Activated T-helper 2 cell treated with anti-CD3 and anti-CD28 coated beads, Interferon-gamma antibody, Interleukin-2, Interleukin-4, amounts not matched to agents 10 μg/mL and 5 μg/mL and 100 μg/mL, durations not matched to agents 14 hours and 24 hours and 36 hours (primary cell): ENCODE measurements at places on chromosomes 6 and 20. TPM values are rescaled to one million over a fixed set of nuclear protein-coding genes. Genes with fewer than 3 reads are reported as not detected.

HMGN3 gene
- 66.3 and 68.7 TPM in 2 replicates for total RNA-seq

ADTRP gene
- total RNA-seq, result 0.67 and 1.6 TPM in 2 replicates

HAO1 gene
- total RNA-seq, result not detected in 2 replicates

HRH3 gene
- total RNA-seq, result not detected in 2 replicates

DNA sequence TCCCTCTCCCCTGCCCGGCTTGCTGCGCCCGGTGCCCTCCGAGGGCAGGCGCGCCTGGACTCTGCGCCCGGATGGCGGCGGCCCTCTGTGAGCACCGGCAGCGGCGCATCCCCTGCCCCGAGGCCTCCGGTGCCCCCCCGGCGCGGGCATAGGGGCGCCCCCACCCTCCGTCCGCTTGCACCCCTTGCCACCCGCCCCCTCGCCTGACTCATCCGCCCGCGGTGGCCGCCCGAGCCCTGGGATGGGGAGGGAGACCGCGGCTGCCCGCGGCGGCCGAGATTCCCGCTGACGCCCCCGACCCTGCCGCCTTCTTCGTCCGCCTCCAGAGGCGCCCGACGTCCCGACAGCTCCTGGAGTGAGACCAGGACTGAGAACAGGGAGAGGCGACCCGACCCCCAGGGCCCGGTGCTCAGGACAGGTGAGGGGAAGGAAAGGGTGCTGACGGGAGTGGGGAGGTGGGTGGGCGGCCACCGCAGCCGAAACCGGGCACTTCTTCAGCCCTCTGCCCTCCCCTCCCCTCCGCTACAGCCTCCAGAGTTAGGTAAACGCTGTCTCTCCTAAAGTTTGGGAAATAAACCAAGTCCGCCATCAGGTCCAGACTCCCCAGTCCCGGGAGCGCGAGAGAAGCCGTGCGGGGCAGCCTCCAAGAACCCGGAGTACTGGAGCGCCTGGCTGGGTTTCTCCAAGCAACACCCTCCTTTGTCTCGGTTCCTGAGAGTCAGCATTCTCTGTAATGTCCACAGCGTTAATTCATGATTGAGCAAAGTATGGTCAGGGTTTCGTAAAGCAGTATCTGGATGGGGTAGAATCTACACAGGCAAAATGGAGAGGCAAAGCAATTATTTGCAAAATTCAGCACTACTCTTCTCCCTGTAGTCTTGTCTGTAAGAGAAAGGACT lies 539 bp downstream of the TMEM200A start:
- no peak for DNase-seq

DNA sequence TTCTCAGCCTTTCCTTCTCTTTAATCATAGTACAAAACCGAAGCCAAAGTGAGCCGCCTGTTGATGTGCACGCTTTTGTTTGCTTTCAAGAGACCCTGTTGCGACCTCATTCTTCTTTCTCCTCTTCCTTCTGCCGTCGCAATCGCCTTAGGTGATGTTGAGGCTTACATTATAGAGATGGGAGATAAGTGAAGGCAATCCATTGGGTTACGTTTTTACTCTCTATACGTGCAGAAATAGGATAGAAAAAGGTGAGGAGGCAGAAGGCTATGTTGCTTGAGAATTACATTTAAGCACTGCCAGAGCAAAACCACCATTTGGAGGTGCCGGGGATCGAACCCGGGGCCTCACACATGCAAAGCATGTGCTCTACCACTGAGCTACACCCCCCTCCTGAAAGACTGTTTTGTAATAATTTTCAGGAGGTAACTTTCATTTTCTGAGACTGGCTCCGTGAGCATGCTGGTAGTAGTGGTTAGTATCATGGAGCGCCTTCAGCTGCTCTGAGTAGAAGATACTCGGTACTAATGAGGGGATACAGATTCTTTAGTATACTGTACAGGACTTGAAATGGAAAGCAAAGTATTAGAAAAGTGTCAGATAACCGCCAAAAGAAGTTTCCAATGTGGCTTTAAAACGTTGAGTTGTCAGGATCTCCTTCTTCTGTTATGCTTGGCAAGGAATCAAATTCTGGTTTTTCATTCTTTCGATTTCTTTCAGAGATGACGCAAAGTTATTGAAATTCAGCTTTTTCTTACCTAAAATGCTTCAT lies 165.6 kb downstream of the TRIM27 start:
- DNase-seq, result no peak

GRCh38 chr6:133764008-133764753 lies 124.7 kb upstream of the TCF21 start:
- no peak for DNase-seq

DNA sequence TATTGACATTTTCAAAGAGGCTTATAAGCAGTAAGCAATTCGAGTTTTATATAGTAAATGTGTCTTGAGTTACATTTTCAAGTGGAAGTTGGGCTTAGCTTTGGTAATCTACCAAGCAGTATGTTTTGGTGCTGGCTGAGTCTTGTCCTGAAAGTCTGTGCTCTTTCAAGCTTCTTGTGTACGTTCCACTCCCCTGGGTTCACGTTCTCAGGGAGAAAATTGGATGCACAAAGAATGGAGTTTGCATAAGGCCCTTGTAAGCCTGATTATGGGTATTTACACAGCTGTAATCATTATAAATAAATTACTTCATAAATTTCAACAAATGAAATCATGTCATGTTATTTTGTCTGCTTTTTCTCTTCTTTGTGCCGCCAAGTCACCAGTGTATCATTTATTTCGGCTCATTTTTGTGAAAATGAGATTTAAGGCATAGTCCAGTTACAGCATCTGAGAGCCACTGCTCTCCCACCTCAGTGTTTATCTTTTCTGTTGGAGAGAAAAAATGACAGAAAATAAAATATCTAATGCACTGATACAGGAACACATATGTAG lies 262.5 kb downstream of the BTBD3 start:
- no peak for DNase-seq
